ENCODE measurements at places on chromosomes 6 and 20.

DNA sequence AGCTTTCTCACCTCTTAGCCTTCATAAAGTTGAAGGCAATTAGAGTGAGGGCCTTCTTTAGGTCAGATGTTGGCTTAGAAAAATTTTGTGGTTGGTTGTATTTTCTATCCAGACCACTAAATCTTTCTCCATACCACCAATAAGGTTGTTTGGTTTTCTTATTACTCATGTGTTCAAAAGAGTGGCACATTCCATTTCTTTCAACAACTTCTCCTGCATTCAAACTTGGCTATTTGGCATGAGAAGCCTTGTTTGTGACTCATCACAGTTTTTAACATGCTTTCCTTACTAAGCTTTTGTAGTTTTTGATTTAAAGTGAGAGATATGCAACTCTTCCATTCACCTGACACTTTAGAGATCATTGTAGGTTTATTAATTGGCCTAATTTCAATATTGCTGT, 949.6 kb downstream of the TBC1D32 start:
- DNase-seq: no peak

GRCh38 chr20:7248281-7249201, 481.1 kb downstream of the BMP2 start:
- DNase-seq: no peak

DNA sequence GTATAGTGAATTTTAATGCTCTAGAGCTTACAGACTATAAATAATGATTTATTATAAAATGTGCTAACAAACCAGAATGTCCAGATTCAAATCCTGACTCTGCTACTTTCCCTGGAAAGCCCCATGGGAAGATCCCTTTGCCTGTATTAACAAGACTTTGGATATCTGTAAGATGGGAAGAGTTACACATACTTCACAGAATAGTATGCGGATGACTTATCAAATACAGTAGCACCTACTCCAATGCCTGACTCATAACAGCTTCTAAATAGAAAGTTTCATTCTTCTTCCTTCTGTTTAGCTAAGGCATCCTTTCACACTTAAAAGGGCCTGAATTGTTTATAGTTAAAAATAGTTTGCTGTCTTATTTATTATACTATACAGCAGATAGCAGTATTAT, 166.3 kb downstream of the KCNQ5 start:
- no peak for DNase-seq

DNA sequence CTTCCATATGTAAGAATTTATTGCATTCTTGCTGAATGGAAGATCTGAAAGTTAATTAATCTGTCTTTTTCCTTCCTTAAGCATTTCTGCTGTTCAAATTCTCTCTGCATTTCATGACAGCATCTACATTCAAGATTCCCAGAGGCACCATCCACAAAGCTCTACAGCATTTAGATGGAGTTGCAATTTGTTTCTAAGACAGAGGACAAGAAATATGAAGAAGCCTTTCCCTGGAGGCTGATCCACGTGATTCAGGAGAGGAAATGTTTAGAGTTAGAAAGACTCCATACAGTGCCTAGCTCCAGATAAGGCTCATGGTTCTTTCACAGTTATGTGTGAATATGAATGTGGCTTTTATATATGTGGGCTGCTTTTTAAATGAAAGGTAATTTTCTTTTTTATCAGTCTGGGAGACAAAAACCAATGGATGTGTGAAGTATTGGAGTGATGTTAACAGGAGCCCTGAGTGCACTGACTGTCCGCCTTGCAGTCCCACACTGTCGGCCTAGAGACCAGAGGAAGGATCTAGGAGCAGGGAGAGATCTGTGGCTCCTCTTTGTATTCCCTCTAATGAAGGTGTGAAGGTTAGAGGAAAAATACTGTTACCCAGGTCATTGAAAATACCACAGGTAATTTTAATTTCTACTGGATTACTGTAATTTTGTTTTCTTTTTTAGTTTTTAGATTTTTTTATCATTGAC, 686.6 kb upstream of the GJE1 start:
- DNase-seq: no peak

GRCh38 chr20:38043512-38044300, 10.2 kb downstream of the RPRD1B start:
- peak; percentile 8 for DNase-seq

DNA sequence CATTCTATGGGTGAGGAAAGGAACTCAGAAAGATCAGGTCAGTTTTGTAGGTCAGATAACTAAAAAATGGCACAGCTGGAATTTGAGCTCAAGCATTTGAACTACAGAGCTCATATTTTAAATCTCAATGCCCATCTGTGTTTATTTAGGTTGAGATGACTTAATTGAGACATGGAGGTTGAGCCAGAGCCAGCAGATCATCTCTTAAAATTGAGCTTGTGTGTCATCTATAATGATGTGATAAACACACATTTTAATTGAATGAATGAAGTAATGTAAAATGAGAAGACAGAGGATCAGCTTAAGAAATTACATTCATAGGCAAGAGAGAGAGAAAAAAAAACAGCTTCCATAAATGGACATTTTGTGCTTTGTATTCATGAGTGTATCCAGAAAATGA, 3.7 kb downstream of the MANEA start:
- DNase-seq: no peak

- peak; percentile 61 for DNase-seq
These were observed 6.3 kb downstream of the BMP6 start for GRCh38 chr6:7732228-7732627.

DNA sequence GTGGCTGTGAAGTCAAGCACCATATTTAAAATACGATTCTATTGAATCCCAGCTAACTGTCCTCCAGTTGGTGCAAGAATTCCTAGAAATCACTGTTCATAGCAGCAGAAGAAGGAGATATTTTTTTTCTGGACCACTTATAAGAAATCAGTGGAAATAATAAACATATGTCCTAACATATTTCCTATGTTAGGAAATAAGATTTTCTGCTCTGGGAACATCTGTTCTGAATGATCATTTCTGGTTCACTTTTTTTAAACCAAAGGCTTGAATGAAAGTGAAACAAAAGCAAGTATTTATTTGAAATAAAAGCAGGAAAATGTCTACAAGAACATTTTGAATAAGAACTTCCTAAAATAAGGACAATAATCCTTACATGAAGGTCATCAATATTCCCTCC, 138.9 kb upstream of the RALGAPA2 start:
- no peak for DNase-seq
